ENCODE measurements at places on chromosomes 7 and 10. TPM values are rescaled to one million over a fixed set of nuclear protein-coding genes. Genes with fewer than 3 reads are reported as not detected.

Gene RUFY2
- total RNA-seq, result 13.0 TPM

Gene GPC2
- total RNA-seq, result 17.9 TPM

Gene NEUROD6
- total RNA-seq, result not detected

Gene MMD2
- not detected for total RNA-seq

Gene SPOCK2
- 1.1 TPM for total RNA-seq

All from HCT116 (cell line).